ENCODE measurements at places on chromosomes 11 and 22.

- no peaks in the 10 kb centered on the region for H3K27me3 ChIP-seq
- H3K4me1 ChIP-seq, result peaks cover 6% of the 10 kb centered on the region
- H3K4me3 ChIP-seq, result no peak overlapping the region
- no peaks in the 10 kb centered on the region for H3K36me3 ChIP-seq
Measured at GRCh38 chr11:40030867-40031266, 1428.6 kb downstream of the LRRC4C start.

DNA sequence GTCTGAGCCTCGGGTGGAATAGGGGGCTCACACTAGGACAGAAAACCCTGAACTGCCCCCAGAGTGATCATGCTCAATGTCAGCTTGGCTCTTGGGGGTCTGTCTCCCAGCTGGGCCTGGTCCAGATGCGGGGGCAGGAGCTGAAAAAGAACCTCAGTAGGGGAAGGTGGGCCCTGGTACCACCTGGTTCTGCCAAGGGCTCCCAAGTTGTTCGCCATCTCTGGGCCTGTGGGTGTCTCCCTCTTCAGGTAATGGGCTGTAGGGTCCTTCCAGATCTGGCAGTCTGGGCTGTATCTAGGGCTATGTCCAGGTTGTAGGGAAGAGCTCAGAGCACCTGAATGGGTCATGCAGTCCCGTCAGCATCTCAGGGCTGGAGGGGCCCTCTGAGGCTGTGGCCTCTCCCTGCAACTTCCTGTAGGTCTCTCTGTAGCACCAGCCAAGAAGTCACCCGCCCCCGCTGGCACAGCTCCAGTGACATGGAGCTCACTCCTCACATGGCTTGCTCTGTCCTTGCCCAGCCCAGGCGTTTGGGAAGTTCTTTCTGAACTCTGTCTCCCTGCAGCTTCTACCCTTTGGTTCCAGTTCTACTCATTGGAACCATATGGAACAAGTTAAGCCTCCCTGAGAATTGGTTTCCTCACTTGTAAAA is 33.0 kb upstream of the SOX10 start:
- H3K4me3 ChIP-seq, result no peak overlapping the region
- H3K4me1 ChIP-seq, result peaks cover 7% of the 10 kb centered on the region
- H3K36me3 ChIP-seq, result peaks cover 3% of the 10 kb centered on the region
- DNase-seq, result no peak
- peaks cover 5% of the 10 kb centered on the region for H3K27me3 ChIP-seq
- no peak overlapping the region for H3K27ac ChIP-seq

DNA sequence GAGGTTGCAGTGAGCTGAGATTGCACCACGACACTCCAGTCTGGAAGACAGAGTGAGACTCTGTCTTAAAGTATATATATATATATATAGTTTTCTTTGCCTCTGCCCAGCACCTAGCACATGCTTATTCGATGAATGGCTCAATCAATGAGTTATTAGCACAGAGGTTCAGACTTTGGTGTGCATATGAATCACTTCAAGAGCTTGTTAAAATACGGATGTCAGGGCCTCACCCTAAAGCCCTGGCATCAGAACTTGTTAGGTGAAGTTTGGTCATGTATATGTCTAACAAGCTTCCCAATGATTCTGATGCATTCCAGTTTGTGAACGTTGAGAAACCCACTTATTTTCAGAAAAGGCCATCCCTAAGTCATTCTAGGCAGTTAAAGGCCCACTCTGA is 21.8 kb upstream of the TMEM86A start:
- H3K27me3 ChIP-seq, result peaks cover 3% of the 10 kb centered on the region
- no peak for DNase-seq
- H3K4me1 ChIP-seq, result no peaks in the 10 kb centered on the region

DNA sequence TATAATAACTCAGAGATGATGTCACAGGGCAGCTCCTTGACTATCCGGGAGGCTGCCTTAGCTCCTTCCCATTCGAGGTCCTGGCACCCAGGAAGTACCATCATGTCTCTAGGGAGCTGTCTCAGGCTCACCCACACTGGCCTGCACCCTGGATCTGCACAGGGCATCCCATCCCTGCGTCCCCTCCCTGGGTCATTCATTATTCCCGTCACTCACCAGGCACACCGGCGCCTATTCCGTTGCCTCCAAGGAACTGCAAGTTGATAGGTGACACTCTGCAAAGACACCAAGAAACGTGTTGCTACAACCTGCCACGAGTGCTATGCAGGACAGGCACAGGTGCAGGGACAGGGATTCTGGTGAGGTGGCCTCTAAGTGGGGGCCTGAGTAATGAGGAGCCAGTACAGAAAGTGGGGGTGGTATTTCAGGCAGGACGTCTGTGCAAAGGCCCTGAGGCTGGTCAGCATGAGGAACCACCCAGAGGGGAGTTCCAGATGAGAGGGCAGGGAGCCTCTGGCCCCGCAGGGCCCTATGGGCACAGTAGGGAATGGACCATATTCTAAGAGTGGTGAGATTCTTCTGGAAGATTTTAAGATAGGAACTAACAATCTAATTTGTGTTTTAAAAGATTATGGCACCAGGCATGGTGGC is 71.6 kb upstream of the SHANK2 start:
- H3K27me3 ChIP-seq, result peaks cover 4% of the 10 kb centered on the region
- no peak overlapping the region for H3K4me3 ChIP-seq
- H3K36me3 ChIP-seq, result peaks cover 11% of the 10 kb centered on the region
- no peak for DNase-seq
- no peak overlapping the region for H3K27ac ChIP-seq
- no peaks in the 10 kb centered on the region for H3K4me1 ChIP-seq

DNA sequence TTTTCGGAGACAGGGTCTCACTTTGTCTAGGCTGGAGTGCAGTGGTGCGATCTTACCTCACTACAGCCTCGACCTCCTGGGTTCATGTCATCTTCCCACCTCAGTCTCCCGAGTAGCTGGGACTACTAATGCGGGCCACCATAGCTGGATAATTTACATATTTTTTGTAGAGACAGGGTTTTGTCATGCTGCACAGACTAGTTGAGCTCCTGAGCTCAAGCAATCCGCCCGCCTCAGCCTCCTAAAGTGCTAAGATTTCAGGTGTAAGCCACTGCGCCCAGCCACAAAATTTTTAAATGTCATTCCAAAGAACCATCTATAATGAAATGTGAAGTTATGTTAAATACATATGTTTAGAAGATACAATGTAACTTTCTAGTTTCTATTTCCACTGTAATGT is 4747.7 kb upstream of the OR11H1 start:
- peaks cover 18% of the 10 kb centered on the region for H3K36me3 ChIP-seq
- no peak for DNase-seq
- no peak overlapping the region for H3K27ac ChIP-seq
- peaks cover 24% of the 10 kb centered on the region for H3K27me3 ChIP-seq

DNA sequence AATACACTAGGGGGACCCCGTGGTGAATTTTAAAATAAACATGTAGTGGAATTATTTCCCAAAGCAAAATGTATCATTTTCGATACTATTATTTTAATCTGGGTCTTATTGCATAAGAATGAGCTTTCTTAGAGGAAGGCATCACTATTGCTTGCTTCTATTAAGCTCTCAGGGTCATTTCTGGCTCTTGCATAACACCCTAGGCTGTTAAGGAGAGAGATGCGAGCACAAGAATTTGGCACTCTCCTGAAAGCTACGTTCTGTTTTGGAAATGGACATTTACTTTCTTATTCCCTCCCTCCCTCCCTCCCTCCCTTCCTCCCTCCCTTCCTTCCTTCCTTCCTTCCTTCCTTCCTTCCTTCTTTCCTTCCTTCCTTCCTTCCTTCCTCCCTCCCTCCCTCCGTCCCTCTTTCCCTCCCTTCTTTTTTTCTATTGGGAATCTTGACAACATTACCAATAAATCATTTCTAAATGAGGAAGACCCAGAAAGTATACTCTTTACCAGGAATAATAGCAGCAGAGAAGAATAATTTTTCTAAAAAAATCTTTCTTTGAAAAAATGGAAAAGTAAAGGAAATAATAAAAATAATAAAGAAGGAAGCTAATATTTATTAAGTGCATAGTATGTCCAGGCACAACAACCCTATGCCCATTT is 83.6 kb upstream of the BDNF start:
- no peak overlapping the region for H3K4me3 ChIP-seq
- no peak for DNase-seq
- H3K4me1 ChIP-seq, result no peaks in the 10 kb centered on the region
- H3K27me3 ChIP-seq, result no peaks in the 10 kb centered on the region

GRCh38 chr11:117884994-117885393 is 8.5 kb upstream of the FXYD6 start:
- no peak for DNase-seq
- no peak overlapping the region for H3K4me3 ChIP-seq
- no peaks in the 10 kb centered on the region for H3K36me3 ChIP-seq

- peaks cover 19% of the 10 kb centered on the region for H3K36me3 ChIP-seq
- peaks cover 3% of the 10 kb centered on the region for H3K27me3 ChIP-seq
- no peak for DNase-seq
- H3K4me3 ChIP-seq, result no peak overlapping the region
- peak overlapping the region; percentile 67 for H3K27ac ChIP-seq
Measured at GRCh38 chr22:45336971-45337431, 27.3 kb downstream of the FAM118A start.

- no peak overlapping the region for H3K4me3 ChIP-seq
- DNase-seq, result no peak
Measured at GRCh38 chr11:100093698-100094097, 593.4 kb upstream of the ARHGAP42 start.

GRCh38 chr11:72333661-72334060 is 89.7 kb upstream of the PHOX2A start:
- no peak overlapping the region for H3K27ac ChIP-seq
- H3K4me3 ChIP-seq, result no peak overlapping the region
- peak; percentile 41 for DNase-seq
- no peaks in the 10 kb centered on the region for H3K27me3 ChIP-seq
- H3K4me1 ChIP-seq, result peaks cover 21% of the 10 kb centered on the region

- H3K4me1 ChIP-seq, result peaks cover 9% of the 10 kb centered on the region
- no peaks in the 10 kb centered on the region for H3K27me3 ChIP-seq
- H3K4me3 ChIP-seq, result no peak overlapping the region
Measured at GRCh38 chr11:108727665-108728064, 62.8 kb downstream of the DDX10 start.

DNA sequence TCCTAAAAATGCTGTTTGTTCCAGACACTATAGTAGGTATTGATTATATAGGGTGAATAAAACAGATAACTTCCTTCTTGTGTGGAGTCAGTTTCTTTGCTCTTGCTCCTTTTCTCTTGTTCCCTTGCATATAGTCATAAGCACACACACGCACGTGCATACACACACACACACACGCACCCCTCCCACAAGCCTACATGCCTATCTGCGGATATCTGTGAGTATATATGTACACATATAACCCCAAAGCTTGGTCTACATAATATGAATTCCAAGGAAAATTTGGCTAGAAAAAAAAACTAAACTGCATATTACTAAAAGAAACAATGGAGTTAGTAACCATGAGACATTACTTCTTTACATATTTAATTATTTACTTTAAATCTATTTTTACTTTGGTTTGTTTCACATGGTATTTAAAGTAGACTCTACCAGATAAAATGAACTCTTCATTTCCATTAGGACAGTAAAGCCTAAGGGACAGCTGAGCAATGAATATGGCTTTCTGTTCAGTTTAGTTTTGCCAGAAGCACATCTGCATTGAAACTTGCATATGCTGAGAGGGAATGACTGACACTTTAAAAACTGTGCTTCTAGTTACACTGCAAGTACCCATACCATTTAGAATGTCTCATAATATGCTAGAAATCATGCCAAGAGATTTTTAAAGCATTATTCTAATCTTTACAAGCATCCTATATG is 676.4 kb downstream of the DLG2 start:
- H3K36me3 ChIP-seq, result no peaks in the 10 kb centered on the region
- no peaks in the 10 kb centered on the region for H3K27me3 ChIP-seq
- H3K27ac ChIP-seq, result no peak overlapping the region
- no peaks in the 10 kb centered on the region for H3K4me1 ChIP-seq

DNA sequence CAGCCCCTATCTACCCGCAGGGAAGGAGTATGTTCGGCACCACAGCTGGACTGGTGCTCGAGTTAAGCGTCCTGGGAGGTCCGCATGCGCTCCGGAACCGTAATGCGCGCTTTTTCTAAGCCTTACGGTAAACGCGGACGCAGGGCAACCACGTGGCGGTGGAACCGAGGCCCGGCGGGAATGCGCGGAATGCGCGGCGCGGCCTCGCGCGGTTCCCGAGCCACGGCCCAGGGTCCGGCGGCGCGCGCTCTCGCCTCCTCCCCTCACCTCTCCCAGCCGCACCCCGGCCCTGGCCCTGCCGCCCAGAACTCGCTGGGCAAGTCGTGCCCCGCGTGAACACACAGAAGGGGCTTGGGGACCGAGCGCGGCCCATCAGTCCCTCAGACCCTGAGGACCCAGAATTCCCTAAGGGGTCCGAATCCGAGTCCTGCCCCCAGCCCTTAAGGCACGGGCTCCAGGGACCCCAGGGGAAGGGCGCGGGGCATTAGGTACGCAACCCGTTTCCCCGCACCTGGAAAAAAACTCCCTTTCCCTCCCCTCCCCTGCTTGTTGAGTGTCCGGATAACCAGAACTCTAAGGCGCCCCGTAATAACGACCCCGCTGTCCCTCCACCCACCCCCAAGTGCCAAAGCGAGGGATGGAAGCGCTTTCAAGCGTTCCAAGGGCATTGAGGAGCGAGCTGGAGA is 4.3 kb upstream of the CCND1 start:
- H3K27me3 ChIP-seq, result peaks cover 5% of the 10 kb centered on the region
- H3K4me1 ChIP-seq, result peaks cover 13% of the 10 kb centered on the region
- DNase-seq, result peak; percentile 74
- no peak overlapping the region for H3K27ac ChIP-seq
- H3K36me3 ChIP-seq, result no peaks in the 10 kb centered on the region
- no peak overlapping the region for H3K4me3 ChIP-seq

DNA sequence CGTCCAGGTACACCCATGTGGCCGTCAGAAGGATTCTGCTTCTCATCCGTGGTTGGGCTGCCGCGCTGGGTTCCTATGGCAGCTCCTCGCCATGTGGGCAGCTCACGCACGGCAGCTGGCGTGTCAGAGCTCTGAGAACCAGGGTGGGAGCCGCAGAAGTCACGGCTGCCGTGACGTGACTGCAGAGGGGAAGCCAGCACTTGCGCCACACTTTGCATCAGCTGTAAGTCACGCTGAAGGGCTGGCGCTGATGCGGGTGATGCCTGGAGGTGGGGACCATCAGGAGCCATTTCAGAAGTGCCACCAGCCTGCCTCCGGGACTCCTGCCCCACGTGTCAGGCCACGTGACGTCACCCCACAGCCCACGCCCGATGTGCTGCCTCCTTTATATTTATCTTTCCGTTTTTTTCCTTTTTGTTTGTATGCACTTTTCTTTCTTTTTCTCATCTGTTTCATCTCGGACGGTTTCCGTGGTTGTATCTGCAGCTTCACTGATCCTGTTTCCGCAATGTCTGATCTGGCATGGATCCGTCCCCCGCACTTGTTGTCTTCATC is 133.2 kb downstream of the IGLL1 start:
- H3K27me3 ChIP-seq, result peaks cover 1% of the 10 kb centered on the region
- H3K27ac ChIP-seq, result no peak overlapping the region
- no peaks in the 10 kb centered on the region for H3K4me1 ChIP-seq

DNA sequence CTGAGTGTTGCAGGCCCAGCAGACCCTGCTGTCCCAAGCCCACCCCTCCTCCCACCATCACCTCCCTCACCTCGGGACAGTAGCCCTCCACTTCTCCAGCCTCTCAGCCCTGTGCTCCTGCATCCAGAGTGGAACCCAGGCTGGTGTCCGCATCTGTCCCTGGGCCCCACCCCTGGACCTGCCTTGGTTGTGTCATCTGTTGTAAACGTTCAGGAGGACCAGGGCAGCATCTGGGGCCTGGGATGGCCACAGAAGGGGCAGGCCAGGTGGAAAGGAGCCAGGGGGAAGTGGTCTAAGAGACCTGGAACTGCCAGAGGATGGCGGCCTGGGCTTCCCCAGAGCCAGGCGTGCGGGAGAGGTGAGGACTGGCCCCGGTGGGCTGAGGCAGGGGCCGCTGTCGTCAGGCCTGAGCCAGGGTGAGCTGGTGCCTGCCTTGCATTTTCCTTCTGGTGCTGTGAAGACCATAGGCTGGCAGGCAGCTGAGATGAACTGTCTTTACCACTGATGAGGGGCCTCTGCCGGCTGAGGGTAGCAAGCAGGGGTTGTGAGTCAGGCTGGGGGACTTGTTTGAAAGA is 26.1 kb upstream of the MGAT3 start:
- no peak for DNase-seq
- H3K27me3 ChIP-seq, result no peaks in the 10 kb centered on the region
- H3K27ac ChIP-seq, result no peak overlapping the region
- H3K4me1 ChIP-seq, result no peaks in the 10 kb centered on the region
